WERI-Rb-1 (cell line): ENCODE measurements at places on chromosomes 2 and 18.

- DNase-seq: peak; percentile 55
These were observed 75.8 kb downstream of the ACTR3 start for GRCh38 chr2:113965644-113966043.

GRCh38 chr2:172555522-172556283, at the start of gene PDK1:
PDK1 (plus strand) TSS chr2:172556090; CDS start chr2:172556151, 61 bp downstream.
- DNase-seq: peak; percentile 87

DNA sequence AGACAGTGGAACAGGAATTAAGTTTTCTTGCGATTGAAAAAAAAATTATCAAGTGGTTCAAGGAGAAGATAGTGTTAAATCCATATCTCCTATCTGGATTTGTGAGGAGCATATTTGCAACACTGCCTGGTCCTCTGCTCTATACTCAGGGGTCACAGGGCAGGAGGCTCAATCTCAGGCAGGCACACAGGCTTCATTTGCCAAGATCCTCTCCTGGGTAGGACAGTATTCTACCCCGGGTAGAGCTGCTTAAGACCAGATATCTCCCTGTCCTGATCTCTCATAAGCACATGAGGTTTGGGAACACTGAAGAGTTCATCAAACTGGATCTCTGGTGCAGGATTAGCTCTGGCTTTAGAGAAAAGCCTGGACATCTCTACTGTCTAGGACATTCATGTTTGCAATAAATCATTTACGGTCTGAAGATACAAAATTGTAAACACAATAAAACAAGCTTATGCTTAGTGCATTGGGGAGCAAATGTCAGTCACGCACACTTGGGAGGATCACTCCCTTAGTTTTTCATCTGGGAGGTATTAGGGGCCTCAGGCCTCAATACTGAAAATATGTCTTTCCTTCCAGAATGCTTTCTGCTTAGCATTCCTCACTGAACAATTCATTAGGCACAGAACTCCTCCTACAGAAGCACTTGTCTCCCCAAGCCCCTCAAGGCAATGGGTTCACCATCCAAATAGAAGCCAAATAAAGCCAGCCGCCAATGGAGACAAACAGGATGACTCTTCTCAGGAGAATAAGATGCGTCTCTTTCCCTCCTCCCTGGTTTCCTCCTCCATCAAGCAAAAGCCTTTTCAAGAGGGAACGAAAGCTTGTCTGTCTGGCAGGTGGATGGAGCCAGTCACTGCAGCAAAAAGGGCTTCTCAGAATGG, 34.1 kb upstream of the LCLAT1 start:
- peak; percentile 20 for DNase-seq

GRCh38 chr2:121094101-121094500, 190.9 kb downstream of the TFCP2L1 start:
- no peak for DNase-seq

DNA sequence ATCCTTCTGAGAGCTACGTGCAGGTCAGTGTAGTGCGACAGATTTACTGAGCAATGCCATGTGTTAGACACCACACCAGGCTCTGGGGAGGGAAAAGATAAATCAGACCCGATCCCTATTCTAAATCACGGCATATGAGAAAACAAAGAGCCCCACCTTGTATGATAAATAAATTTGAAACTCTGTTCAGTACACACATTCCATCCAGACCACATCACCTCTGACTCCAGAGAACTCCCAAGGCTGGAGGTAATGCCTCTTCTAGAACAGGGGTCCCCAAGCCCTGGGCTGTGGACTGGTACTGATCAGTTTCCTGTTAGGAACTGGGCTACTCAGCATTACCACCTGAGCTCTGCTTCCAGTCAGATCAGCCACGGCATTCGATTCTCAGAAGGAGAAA, 77.3 kb downstream of the QPCT start:
- no peak for DNase-seq

GRCh38 chr2:7424481-7424880, 507.3 kb downstream of the RNF144A start:
- DNase-seq: no peak

DNA sequence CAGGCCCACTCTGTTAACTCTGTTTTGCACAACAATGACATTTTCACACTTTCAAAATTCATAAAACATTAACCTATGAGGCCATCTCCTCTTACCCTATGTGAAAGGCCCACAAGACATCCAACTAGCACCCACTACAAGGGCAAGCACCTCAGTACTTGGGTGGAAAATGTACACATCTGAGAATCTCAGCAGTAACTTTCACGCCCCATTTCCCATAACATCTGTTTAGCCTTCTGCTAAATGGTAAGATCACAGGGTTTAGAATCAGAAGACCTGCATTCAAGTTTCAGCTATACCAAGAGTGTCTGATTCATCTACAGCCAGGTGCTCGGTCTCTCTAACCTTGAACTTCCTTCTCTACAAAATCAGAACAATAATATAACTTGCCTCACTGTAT, 89.2 kb downstream of the SP100 start:
- DNase-seq: no peak

DNA sequence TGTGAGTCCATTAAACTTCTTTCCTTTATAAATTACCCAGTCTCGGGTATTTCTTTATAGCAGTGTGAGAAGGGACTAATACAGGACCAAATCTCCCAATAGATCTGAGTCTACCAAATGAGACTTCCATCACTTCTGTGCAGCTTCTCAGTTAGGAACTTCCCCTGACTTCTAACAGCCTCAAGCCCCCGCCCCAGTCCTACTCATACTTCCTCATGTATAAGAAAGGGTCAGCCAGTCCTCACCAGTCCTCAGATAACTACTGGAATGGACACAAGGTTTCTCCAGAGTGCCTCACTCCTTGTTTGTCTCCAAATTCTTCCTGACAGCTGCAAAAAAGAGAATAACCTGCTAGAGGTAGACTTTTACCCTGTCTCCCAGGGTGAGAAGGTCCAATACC, 19.5 kb downstream of the TTC32 start:
- DNase-seq: no peak

DNA sequence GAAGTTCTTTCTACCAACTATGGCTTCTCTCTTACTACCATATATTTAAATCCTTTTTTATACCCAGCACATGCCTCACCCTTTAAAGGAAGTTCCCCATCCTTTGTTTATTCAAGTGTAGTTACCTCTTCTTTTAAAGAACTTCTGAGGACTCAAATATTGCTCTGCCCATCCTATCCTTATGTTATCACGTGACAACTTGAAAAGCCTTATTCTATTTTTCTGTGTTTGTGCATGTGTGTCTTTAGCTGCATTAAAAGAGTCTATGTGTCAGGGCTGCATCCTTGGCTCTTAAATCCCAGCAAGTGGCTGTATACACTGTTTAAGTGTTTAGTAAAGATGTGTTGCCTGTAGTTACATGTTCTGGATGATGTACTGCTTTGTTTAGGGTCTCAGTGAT, 22.5 kb downstream of the FSHR start:
- no peak for DNase-seq

GRCh38 chr18:42915299-42915698, 200.2 kb downstream of the RIT2 start:
- DNase-seq: no peak

DNA sequence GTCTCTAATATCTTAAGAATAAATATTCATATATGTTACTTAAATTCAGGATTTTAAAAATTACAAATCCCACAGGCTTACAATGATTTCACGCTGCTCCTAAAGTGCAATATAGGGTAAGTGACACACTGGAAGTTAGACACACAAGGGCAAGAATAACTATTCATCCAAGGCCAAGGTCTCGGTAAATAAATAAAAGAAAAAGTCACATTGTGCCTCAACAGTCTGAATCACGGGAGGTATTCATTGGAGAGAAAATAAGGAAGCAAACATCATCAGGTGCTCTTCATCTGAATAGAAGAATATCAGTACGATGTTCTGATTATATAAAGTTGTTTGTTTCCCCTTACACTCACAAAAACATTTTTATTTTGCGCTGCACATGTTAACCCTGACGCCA, 820.2 kb downstream of the TRIB2 start:
- no peak for DNase-seq
